ENCODE measurements at places on chromosomes 7 and 10. TPM values are rescaled to one million over a fixed set of nuclear protein-coding genes. Genes with fewer than 3 reads are reported as not detected.

DNA sequence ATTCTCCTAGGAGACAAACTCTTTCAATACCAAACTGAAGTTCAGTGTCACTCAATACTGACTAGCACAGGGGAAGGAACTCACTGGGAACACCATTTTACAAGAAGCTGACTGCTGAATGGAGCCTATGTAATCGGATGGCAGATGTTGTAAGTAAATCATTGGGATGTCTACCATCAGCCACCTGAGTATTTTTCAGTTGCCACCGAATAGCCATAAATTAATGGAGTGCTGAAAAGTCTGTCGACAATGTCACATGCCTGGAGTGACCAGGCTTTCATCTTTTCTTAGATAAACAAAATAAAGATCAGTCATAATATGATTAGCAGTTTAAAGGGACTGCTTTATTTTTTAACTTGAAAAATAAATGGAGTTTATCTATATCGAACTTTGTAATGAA, 145.9 kb upstream of the SEMA3E start:
- DNase-seq, result no peak

GRCh38 chr7:54076616-54077015, 465.6 kb upstream of the VSTM2A start:
- DNase-seq, result no peak

DNA sequence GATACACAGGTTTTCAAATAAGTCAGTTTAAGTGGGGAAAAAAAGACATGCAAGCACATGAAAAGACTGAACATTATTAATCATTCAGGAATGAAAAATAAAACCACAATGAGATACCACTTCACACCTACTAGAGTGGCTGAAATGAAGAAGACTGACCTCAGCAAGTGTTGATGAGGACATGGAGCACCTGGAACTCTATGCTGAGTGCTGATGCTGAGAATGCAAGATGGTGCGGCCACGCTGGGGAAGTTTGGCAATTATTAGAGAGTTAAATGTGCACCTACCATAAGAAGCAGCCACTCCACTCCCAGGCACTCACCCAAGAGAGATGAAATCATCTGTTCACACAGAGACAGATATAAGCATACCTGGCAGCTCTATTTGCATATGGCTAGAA, 32.9 kb upstream of the ELFN1 start:
- no peak for DNase-seq

The OR6B1 gene
- not detected for total RNA-seq
